Astrocyte (in vitro differentiated cells and primary cell): ENCODE measurements at places on chromosomes 13 and 19. TPM values are rescaled to one million over a fixed set of nuclear protein-coding genes. Genes with fewer than 3 reads are reported as not detected.
A peak's percentile ranks its signal among the peaks of the same experiment; 100 is the strongest.

Gene CCDC70
- total RNA-seq, result not detected in 2 replicates

Gene CABP5
- total RNA-seq, result not detected in 2 replicates

Gene S1PR5
- total RNA-seq, result 1.00 and 1.1 TPM in 2 replicates

Gene OVOL3
- total RNA-seq, result not detected in 2 replicates

Gene NKPD1
- total RNA-seq, result not detected in 2 replicates

Gene ACOD1
- total RNA-seq, result not detected in 2 replicates

Gene ZNF132
- total RNA-seq, result 1.4 and 1.9 TPM in 2 replicates

Gene GZMM
- 0.70 and 0.75 TPM in 2 replicates for total RNA-seq

Gene LRP3
- 9.3 and 13.3 TPM in 2 replicates for total RNA-seq

Gene FBN3
- total RNA-seq, result 0.53 and 1.00 TPM in 2 replicates

Gene IL4I1
- total RNA-seq, result 0.27 and 0.50 TPM in 2 replicates

Gene GADD45GIP1
- 34.0 and 35.5 TPM in 2 replicates for total RNA-seq

DNA sequence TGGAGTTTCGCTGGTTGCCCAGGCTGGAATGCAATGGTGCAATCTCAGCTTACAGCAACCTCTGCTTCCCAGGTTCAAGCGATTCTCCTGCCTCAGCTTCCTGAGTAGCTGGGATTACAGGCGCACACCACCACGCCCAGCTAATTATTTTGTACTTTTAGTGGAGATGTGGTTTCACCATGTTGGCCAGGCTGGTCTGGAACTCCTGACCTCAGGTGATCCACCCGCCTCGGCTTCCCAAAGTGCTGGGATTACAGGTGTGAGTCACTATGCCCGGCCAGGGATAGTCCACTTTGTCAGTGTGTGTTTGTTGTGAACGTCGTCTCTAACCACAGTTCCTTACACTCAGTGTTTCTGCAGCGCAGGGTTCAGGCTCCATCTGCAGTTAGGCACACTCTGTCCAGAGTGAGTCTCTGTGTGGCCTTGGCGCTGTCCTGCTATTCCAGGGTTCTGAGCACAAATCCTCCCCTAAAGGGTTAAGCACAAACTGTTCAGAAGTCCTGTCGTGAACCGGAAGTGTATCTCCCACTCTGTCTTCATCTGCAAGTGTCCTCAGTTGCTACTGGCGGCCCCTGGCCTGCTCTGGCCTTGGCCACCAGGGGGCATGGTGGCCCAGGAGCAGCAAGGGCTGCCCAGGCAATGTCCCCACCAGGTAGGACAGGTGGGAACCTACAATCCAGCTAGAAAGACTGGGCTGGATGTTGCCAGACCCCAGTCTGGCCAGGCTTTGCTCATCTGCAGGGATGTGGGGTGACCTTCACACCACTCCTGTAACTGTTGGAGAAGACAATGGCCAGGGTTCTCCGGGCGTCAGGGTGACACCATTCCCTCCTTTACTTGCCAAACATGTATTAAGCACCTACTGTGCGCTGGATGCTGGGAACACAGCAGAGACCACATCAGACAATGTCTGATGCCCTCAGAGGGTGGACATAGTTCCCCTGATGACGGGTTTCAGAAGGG is 38.8 kb upstream of the GATAD2A start:
- peak; percentile 54 for DNase-seq

DNA sequence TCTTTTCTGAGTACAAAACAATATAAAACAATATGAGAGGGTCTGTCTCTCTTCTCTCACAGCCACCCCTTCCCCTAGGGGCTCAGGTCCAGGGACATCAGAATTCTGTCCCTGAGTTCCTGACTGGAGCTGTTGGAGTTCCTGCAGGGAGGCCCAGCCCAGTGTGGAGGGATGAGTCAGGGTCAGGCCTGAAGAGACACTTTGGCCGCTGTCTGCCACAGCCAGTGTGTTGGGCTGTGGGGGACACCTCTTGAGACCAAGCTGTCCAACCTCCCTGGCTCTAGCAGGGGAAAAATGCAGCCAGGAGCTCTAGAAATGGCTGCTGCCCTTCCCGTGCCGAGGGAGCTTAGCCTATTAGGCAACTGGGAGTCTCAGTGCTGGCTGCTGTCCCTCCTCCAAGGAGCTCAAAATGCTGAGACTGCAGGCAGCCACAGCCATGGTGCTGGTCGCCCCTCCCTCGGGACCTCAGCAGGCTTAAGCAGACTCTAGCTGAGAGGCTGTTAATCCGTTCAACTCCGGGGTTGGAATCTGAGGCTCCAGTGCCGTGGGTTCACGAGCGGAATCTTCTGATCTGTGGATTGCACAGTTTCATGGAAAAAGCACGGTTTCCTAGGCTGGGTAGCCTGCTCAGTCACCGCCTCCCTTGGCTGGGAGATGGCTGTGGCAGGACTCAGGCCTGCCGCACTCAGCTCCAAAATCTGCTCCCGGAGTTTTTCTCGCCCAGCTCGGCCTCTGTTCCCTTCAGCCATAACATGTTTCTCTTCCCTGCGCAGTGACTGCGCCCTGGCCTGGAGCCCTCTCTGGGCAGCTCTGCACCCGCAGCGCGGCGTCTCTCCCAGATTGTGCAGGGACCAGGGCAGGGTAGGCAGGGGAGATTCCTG is 3.8 kb upstream of the ZNF626 start:
- DNase-seq, result peak; percentile 9

DNA sequence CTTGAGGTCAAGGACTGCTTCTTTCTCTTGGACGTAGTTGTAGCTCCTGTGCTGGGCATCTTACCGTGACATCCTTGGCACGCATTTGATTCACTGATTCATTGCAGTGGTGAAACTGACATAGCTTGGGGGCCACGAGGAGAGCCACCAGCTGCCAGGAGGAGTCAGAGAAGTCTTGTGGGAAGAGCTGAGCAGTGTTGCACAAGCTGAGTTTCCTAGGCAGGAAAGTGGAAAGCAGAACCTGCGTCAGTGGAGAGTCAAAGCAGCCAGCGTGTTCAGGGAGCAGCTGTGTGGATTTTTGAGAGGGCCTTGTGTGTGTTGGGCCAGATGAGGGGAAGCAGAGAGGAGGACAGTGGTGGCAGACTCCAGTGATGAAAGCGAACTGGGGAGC is 5.3 kb upstream of the GPR183 start:
- peak; percentile 94 for DNase-seq

DNA sequence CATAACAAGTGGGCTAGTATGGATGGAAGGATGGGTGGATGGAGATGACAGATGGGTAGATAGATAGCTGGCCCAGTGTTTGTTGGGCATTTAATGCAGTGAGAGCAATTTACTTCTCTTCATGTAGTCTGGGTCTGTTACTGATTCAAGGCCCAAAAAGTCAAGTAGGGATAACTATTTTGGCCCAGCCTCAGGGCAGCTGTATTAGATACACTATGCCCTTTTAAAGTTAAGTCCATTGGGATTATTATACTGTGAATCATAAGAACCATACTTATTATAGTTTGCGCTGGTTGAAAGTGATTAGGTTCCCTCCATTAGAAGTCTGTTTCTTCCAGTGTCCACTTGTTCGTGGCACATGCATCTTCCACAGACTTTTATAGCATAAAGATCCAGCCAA is 4.7 kb downstream of the ITGBL1 start:
- DNase-seq, result no peak

DNA sequence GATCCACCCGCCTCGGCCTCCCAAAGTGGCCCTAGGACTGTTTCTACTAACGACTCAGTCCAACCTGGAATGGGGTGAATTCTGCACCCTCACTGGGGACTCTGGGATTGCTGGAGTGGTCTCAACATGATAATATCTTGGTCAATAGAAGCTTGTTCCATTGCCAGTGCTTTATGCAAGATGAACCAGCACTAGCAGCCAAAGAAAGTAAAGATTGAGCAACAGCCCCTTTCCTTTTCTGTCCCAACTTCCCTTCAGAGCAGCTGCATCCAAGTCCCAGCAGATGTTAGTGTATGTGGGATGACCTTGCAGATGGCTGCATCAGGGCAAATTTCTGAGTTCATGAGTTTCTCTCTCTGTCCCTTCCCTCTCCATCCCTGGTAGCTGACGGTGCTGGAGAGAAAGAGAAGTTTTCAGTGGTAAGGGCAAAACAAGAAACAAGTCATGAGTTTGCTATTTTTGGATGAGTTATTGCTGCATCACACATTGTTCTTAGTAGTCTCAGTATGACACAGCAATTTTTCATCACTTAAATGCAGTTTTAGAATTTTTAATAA is 183.6 kb upstream of the EDNRB start:
- peak; percentile 40 for DNase-seq

- peak; percentile 99 for DNase-seq
Measured at GRCh38 chr13:23618341-23618740, 48.1 kb downstream of the TNFRSF19 start.

GRCh38 chr19:280541-281009 is 10.6 kb downstream of the PLPP2 start:
- DNase-seq, result no peak

- no peak for DNase-seq
Measured at GRCh38 chr13:94028234-94028633, 451.2 kb downstream of the DCT start.

DNA sequence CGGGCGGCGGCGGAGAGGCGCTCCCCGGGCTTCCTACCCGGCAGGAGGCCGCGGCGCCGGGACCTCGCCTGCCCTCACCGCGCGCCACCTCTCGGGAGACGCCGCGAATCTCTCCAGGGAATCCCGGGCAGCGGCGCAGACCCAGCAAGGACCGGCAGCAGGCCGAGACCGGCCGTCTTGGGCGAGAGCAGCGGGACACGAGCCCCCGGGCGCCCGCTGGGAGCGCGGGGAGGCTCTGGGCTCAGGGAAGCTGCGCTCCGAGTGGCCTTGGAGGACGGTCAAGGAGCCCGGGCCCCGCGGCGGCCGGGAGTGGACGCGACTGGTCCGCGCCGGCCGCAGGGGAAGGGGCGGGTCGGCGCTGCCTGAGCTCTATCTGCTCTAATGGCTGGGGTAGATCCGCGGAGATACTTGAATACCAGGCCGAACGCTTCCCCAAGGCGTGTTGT is 14.7 kb downstream of the CDX2 start:
- no peak for DNase-seq

DNA sequence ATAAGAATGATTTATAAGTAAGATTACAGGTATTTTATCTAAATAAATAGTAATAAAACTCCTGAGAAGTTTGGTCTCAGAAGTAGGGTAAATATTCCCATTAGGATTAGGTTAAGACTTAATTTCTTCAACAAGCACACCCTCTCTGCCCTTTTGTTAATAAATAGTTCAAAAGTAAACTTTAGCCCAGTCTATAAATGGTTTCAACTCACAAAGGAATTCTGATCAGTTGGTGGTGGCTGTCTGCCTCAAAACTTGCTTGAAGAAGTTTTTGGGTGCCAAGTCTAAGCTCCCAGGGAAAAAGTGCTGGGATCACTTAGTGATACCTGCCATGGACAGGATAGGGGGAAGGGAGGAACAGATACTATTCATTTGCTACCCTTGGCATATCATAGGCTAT is 22.9 kb downstream of the MBNL2 start:
- DNase-seq, result no peak

- DNase-seq, result peak; percentile 91
Measured at GRCh38 chr19:3684054-3684816, 16.0 kb downstream of the PIP5K1C start.

DNA sequence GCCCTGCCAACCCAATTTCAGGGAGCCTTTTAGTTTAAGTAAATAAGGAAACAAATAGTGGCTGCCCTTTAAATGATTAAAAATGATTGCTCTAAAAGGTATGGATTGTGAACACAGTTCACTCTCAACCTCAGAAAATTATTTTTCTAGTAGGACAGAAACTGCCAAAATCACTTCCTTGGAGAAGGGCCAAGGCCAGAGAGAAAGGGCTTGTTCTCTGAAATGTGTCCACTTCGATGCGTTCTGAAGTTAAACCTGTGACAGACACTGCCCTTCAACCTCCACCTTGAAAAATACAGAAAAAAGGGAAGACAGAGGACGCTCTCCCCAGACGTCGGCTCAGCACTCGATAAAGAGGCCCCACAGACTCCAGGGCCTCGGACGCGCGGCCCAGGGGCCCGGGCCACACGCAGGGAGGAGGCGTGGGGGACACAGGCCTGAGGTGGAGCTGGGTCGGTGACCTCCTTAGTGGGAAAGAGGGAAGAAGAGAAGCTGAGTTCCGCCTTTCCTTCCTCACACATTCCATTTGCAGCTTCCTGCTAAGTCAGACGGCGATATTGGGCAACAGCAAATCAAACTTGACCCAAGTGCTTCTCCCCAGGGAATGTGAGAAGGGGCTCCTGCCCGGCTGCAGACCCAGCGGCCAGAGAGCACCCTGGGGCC is 63.6 kb downstream of the RASA3 start:
- peak; percentile 56 for DNase-seq

- DNase-seq, result no peak
Measured at GRCh38 chr19:41853768-41854167, 6.3 kb upstream of the RPS19 start.

GRCh38 chr19:2720777-2721569 is at the start of gene DIRAS1:
DIRAS1 (minus strand) TSS chr19:2721372; CDS start chr19:2717806, 3,566 bp downstream.
- no peak for DNase-seq

DNA sequence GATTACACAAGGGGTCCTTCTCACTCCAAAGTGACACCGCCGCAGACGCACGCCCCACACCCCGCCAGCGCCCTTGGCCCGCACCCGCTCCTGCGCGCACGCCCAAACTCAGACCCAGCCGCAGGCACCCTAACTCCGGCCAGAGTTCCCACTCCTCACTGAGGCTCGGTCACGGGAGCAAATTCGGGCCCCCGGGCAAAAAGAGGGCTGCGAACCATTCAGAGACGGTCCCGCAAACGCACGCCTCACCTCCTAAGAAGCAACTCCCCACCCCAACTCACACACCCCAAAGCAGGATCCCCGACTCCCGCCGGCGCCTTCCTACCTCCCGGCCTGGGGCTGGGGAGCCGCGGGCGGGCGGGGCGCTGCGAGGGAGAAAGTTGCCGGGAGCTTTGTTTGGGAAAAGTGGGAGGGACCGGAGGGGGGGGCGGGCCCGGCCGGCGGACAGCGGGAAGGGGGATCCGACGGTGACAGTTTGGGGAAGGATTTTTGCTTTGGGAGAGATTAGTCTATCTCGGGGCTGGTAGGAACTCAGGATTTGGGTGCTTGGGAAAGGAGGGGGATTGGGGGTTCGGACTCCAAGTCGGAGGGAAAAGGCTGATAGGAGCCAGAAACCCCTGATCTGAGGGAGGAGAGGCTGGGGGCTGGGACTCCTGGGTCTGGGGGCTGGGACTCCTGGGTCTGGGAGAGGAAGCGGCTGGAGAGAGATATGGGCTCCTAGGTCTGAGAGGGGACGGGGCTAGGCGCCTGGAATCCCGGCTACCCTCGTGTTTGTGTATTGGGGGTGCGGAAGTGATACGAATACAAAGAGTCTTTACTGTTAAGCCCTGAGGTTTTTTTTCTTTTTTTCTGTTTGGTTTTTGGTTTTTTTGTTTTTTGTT is at the start of gene TEAD2:
TSS of gene TEAD2 (minus strand) at position 369 of the 881 bp plus-strand sequence. CDS start 2,341 bp downstream, outside the sequence.
- DNase-seq, result peak; percentile 39
